Foreskin melanocyte (primary cell): ENCODE measurements at places on chromosomes 1 and 21.

GRCh38 chr21:43312751-43313169 lies 114.2 kb downstream of the SIK1 start:
- DNase-seq, result no peak

DNA sequence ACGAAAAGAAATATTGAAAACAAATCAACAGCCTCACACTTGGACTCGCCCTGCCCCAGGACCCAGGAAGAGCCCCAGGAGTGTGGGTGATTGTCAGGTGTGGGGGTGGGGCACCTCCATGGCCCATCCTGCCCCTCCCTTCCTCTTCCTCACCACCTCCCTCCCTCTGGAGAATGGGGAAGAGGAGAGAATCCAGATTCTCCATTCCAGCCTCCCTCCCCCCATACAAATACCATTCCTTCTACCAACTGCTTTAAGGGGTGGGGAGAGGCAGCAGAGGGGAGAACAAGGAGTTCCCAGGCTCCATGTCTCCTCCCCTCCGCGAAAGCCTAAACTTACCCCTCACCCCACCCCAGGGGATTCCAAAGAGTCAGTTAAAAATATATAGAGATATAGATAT lies 36.7 kb downstream of the MEF2D start:
- no peak for DNase-seq

GRCh38 chr21:28696844-28697410 lies 295.8 kb downstream of the LTN1 start:
- no peak for DNase-seq

DNA sequence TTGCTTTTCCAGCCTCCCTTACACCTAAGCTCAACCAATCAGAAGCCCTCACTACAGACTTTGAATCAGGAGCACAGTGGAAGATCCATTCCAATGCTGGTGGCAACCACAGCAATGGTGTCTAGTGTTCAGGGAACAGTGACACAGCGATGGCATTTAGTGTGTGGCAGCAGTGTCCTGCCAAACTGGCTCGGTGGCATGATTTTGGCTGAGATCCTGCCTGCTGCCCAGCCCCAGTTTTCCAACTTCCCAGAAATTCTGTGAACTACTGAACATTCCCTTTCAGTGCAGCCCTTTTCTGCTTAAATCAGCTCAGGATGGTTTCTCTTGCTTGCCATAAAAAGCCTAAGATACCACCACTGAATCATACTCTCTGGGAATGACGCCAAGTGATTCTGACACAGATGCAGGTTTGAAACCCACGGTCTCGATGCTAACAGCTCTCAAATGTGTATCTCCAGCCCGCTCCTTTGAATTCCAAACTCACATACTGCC lies 8.8 kb downstream of the ASAP3 start:
- DNase-seq, result no peak

- DNase-seq, result no peak
Measured at GRCh38 chr1:226975259-226976250, 35.5 kb downstream of the COQ8A start.

- DNase-seq, result no peak
Measured at GRCh38 chr1:42282867-42283583, 52.0 kb downstream of the FOXJ3 start.

- no peak for DNase-seq
Measured at GRCh38 chr1:19547814-19548213, 62.5 kb upstream of the CAPZB start.

DNA sequence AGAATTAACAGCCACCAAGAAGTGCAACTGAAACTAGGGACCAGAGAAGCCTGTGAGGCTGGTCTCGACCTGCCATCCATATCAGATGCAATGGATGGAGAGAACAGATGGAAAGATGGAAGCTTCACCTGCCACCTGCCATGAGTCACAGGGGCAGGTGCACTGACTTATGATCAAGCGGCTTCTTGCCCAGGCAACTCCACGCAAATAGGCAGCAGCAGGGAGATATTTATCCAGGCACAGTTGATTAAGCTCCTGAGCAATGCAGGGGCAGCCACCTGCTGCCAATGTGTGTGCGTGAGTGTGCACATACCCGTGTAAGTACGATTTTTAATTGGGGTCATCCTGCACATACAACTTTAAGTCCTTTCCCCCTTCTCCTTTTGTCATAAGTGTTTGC lies 174.2 kb downstream of the PTPRU start:
- DNase-seq, result no peak

DNA sequence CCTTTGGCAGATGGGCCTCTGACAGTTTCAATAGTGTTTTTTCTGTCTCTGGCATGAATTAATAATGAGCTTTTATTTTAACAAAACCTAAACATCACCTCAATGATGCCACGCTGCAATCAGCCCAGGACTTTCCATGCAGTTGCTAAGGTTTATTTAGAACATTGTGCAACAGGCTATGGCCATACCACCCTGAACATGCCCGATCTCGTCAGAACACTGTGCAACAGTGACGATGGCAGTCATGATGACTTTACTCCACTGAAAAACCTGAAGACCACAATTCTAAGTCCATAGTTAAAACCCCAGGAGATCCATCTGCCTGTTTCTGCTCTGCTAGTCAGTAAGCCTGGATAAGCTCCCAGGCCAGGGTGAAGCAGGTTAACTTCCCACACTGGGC lies 310.0 kb downstream of the PBX1 start:
- no peak for DNase-seq

DNA sequence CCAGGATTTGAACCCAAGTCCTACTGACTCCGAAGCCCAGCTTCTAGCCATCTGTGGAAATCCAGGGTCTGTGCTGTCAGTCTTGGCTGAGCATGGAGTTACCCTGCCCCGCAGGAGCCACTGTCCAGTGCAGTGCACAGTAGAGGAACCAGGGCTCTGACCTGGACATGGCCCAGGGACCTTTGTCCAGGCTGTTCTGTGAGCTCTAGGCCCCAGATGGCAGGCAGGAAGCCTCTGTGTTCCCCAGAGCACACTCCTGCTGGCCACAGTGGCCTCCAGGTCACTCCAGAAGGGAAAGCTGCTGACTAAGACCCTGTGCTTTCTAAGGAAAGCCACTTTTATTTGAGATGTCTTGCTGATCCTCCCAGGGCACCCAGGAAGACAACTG lies 13.8 kb downstream of the S100A7A start:
- DNase-seq, result no peak

- peak; percentile 54 for DNase-seq
Measured at GRCh38 chr1:153773096-153773921, 1.9 kb upstream of the SLC27A3 start.

DNA sequence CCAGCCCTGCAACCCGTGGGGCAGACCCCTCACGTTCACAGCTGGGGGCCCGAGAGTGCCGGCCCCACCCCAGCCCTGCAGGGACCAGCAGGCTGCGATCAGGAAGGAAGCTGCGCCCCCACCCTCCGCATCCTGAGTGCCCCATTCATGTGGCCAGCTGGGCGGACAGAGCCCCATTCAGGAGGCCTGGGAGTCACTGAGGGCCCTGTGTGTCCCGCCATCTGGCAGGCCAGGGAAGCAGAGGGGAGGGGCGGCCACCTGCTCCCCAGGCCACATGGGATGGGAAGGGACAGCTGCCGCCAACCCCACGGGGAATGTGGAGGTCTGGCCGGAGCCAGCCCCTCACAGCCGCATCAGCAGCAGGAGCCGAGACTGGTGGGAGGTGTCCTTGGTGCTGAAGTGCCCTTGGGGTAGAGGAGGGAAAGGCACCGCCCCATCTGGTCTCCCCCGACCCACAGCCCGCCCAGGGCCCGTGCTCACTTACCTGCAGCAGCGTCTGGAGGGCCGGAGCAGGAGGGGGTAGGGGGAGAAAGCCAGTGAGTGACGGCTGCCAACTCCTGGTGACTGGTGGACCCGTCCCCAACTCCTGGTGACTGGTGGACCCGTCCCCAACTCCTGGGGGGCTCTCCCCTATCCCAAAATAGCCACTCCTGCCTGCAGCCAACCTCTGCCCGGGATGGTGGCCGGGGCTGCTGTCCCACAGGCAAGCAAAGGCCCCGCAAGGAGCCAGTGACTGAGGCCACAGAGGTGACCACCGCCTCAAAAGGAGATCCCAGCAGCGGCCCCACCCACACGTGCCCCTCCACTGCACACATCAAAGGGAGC lies 8.7 kb downstream of the ACAP3 start:
- no peak for DNase-seq

- DNase-seq, result no peak
Measured at GRCh38 chr1:200506471-200506870, 96.6 kb upstream of the ZNF281 start.

DNA sequence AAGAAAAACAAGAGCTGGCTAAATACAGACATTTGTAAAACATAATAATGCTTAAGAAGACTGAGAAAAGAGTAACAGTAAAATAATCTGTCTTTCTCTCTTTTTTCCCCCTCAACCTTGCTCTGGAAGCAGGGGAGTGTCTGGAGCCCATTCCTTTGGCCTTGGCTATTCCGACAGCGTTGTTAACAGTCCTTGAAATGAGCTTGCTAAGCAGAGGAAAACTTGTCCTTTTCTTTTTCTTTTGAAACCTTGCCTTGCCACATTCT lies 6.7 kb upstream of the CA6 start:
- DNase-seq, result no peak

DNA sequence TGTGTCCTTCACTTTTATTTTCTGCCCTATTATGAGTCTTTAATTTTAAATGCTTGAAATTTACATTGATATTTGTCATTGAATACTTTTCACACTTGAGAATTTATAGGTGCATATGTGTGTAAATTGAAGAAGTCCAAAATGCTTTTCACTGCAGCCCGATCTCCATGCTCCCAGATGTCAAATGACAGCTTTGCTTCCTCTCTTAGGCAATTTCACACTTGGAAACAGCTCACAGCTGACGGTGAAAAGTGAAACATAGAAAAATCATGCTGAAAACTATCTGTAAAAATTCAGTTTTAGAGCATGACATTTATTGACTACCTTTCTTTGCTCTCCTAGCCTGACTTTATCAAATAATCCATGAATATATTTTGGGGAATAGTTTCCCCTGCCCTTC lies 196.0 kb downstream of the RPS6KC1 start:
- no peak for DNase-seq

DNA sequence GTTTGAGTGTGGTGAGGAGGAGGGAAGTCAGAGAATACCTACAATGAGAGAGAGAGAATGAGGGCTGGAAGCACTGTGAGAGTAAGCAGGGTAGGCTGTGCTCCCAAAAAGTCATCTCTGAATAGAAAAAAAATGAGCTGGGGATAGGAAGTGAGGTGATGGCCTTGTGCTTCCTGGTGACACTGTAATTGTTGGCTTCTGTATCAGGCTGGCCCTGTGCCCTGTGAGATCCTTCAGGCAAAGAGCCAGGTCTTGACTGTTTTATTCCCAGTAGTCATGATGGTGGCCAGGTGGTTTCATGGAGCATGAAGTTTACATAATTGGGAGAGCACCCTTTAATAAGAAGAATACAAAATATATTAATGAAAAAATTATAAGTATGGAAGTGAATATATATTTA lies 20.4 kb upstream of the SPATA6 start:
- DNase-seq, result no peak

- no peak for DNase-seq
Measured at GRCh38 chr1:23578311-23578996, 19.2 kb upstream of the ID3 start.

DNA sequence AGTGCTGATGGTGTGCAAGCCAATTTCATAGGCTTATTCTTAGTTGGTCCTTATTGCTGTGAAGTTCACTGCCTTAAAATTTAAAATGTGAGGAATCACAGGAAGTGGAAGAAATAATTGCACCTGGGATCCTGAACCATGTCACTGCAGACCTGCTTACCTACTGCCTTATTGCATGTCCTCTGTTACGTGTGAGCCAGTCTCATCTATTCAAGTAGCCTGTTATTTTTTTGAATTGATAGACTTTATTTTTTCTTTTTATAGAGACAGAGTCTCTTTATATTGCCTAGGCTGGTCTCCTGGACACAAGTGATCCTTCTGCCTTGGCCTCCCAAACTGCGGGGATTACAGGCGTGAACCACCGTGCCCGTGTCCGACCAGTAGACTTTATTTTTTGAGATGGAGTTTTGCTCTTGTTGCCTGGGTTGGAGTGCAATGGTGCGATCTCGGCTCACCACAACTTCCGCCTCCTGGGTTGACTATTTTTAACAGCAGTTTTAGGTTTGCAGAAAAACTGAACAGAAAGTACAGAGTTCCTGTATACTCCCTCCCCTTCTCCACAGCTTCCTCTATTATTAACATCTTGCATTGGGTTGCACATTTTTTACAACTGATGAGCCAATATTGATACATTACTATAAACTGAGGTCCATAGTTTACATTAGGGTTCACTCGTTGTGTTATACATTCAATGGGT lies 14.0 kb upstream of the DISC1 start:
- no peak for DNase-seq

- DNase-seq, result peak; percentile 89
Measured at GRCh38 chr1:65260851-65261473, 48.4 kb upstream of the DNAJC6 start.

DNA sequence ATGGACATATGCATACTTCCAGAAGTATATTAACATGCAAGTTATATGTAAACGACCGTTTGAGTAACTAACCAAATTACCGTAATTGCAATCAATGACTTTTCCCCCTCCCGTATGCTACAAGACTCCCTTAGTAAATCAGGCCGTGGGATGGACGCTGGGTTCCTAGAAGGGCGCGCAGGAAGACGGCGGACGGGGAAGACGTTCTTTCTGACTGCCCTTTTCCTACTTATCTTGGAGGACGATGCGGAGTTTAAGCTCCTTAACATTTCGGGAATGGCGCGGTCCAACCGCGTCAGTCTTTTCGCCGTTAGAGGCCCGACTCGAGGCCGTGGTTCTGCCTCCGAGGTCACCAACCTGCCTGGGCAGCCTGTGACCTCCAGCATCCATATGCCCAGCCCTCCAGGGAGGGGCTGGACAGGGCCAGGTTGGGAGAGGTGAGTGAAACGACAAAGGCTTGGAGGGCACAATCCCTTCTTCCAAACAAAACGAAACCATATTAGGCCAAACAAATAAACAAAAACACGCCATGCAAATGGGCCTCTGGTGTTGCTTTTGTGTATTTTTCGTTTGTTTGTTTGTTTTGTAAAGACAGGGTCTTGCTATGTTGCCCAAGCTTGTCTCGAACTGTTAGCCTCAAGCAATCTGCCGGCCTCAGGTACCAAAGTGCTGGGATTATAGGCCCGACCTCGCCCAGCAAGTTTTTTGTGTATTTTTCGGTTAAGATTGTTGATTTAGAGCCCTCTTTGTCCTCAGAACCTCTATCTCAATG lies 873 bp upstream of the PI4KB start:
- DNase-seq, result no peak

GRCh38 chr21:17742940-17743592 lies 76.1 kb downstream of the C21orf91 start:
- no peak for DNase-seq

GRCh38 chr1:165259706-165260428 lies 96.6 kb downstream of the LMX1A start:
- DNase-seq, result no peak

DNA sequence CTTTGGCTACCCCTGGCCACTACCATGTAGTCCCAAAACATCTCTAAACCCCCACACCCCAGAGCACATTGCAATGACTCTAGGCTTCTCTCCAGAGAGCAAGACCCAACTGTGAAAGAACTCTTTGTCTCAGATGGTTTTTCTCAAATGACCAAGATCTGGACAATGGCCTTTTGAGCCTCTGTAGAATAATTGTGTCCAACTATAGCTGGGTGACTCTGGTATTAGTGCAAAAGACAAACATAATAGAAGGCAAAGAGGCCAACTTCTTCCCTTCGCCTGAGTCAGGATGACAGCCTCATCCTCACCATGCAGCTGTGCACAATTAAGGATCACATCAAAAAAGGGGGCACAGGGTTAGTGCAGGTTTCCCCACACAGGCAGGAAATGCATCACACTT lies 139.6 kb downstream of the BRINP2 start:
- peak; percentile 77 for DNase-seq
